ENCODE measurements at places on chromosomes 7 and 10.

- no peak for DNase-seq
These were observed at the start of gene ADIRF for GRCh38 chr10:86968271-86968993. ADIRF (plus strand) TSS chr10:86968482; CDS start chr10:86968545, 63 bp downstream.

DNA sequence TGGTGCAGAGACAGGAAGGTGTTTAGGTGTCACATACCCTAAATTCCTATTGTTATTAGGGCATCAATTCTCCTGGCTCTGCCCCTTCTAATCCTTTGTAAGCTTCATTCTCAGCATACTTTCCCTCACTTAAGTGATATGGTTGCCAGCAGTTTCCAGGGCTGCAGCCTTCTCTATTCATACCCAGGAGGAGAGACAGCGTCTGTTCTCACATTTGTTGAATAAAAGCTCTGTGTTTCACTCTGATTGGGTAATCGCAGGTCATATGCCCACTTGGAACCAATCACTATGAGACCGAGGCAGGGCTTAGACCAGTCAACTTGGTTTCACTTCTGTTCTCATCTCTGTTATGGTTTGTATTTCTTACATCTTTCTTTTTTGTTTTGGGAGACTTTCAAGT, 109.6 kb upstream of the MTPN start:
- no peak for DNase-seq

GRCh38 chr7:149468208-149468607, 7.3 kb upstream of the ZNF777 start:
- DNase-seq, result no peak

DNA sequence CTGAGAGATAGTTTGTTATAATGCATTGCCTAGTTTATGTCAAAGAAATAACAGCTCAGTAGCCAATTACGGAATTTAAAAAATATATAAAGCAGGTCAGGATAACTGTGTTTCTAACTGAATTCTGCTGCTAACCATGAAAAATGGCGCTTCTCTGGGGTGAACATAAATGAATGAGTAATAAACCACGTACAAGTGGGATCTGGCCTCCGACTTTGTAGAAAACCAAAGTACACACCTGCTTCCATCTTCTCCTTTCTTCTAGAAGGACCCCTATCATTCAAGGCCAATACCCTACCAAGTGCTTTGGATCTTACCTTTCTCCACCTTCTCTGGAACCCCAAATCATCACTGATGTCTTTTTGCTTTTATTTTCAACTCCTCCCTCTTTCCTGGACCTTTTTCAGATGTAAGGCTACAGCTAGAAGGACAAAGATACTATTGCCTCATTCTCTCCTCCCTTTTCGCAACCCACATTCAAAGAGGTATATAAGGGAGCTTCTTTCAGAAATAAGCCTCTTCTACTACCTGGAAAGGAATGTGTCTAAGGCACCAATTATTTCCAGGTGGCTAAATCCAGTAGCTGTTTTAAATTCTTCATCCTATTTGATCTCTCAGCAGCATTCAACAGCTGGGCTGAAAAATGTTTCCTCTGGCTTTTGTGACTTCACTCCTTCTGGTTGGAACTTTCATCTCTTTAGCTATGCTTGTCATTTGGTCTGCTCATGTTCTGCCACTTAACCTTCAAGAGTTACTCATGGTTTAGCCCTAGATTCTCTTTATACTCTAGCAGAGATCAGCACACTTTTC, 37.7 kb downstream of the NAMPT start:
- no peak for DNase-seq

GRCh38 chr10:6400331-6400730, 179.7 kb downstream of the PRKCQ start:
- DNase-seq, result no peak

DNA sequence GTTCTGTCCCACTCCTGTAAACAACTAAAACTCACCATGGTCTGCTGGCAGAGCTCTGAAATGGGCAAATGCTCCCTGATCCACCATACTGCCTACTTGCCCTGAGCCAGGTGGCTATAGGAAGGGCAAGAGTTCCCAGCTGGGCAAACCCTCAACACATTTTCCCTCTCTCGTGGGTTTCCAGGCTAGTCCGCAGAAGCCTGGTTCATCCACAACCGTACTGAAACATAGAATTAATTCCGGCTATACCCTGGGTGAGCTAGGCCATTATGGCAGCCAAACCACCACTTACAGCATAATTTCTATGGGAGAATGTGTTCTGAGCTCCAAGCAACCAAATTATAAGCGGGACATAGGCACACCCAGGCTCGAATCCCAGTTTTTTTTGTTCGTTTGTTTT, 20.1 kb upstream of the DDIT4 start:
- no peak for DNase-seq
